Colonic mucosa (tissue), 4 donors: ENCODE measurements at places on chromosomes 7 and 10. TPM values are rescaled to one million over a fixed set of nuclear protein-coding genes. Genes with fewer than 3 reads are reported as not detected.

Gene SERPINE1
- total RNA-seq, result 6.1 TPM

Gene FKBP6
- not detected for total RNA-seq

Gene CCDC172
- not detected for total RNA-seq

Gene OR13A1
- total RNA-seq, result not detected

Gene C10orf90
- total RNA-seq, result not detected
